Hepatic stellate cell (primary cell): ENCODE measurements at places on chromosomes 5 and 9.

GRCh38 chr9:16119261-16120230, 566.7 kb downstream of the CCDC171 start:
- DNase-seq, result peak; percentile 60

- peak; percentile 40 for DNase-seq
Measured at GRCh38 chr5:66307647-66308241, 163.6 kb downstream of the SREK1 start.

- no peak for DNase-seq
Measured at GRCh38 chr9:135336722-135337527, 142.7 kb upstream of the PPP1R26 start.

DNA sequence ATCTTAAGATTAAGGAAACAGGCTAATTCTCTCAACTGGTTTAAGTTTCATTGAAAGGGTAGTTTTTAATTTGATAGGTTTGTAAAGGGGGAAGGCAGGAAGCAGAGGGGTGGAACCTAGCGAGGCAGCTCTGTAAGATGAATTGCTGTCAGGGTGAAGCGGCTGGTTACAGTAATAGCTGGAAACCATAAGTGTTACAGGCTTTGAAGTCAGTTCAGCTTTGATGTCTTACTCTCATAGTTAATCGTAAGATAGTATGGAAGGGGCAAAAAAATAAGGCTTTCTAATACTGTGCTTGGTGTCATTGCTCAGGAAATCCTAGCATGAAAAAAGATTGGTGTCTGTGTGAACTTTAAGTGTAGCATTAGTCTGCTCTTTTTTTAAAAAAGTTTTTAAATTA, 20.3 kb downstream of the POU5F2 start:
- DNase-seq, result no peak
